ENCODE measurements at places on chromosomes 6 and 20.

GRCh38 chr6:87851674-87852299 is 149.8 kb upstream of the AKIRIN2 start:
- DNase-seq, result no peak

DNA sequence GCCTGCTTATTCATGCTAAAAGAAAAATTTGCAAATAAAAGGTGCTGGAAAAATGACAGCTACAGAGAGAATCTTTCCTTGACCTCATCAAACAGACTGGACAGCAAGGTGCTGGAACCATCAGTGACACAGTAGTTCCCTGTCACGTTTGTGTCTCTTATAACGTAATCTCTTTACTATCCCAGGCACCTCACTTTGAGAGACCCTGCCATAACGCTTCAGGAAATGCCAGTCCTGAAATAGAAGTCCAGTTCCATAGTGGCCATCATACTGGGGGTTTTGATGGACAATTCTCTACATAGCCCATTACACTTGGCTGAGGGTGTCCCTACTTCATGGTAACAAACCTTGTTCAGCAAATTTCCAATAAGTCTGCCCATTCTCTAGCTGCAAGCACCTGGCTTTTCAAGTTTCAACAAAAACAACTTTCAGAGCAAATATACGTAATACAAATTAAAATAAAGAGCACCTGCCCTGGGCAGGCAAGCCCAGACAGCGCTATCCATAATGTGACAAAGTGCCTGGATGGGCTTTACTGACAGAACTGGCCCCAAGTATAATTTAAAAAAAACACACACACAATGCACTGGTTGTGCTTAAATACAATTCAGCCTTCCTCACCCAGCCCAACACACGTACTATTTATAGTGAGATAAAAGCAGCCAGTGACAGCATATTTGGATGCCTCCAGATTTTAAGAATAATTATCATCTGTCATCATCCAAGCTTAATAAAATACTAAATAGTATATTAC is 38.7 kb downstream of the CNKSR3 start:
- no peak for DNase-seq

GRCh38 chr20:19433371-19434350 is 221.2 kb downstream of the SLC24A3 start:
- DNase-seq, result no peak

- DNase-seq, result no peak
These were observed 10.6 kb downstream of the TAF11 start for GRCh38 chr6:34877259-34877658.

DNA sequence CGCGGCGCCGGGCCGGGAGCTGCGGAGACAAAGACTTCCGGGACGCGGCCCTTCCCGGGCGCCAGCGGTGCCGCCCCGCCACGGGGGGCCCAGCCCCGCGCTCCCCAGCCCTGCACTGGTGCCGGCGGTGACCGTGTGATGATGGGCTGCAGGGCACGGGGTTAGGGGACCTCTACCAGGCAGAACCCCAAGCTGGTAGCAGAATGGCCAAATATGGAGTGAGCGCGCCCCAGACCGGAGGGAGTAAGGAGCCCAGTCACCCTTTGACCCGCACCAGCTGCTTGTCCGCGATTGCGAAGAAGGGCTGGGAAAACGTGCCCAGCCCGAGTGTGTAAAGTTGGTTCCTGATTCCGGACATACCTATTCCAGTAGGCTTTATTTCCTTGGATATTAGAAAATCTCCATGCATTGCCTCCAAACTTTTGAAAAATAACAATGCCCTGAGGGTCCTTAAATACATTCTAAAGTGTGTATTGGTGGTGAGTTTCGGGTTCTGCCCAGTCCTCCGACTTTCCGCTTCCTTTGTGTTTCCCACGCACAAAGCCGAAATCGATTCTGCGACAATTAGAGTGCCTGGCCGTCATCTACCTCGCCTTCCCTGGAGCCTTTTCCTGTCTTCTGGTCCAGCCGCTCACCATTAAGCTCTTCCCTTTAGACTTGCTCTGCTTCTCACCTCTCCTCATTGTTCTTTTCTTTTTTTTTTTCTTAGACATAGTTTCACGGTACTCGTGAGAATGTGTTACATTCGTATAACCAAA is 1.1 kb downstream of the ABRACL start:
- no peak for DNase-seq

DNA sequence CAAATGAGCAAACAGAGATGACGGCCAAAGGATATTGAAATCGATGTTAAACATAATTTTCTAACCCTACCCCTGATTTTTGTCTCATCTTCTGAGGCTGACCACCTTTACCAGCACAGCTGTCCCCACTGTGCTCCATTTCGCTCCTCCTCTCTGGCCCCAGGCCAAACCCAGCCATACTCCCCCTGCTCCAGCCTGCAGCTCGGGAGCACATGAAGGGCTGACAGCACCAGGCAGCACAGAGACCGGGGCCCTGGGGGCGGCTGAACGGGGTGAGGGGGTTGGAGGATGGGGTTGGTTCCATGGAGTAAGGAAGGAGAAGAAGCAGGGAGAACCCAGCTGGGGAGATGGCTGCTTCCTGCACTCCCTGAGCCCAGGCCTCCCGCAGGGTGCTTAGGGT is 3.2 kb upstream of the NCR2 start:
- no peak for DNase-seq

DNA sequence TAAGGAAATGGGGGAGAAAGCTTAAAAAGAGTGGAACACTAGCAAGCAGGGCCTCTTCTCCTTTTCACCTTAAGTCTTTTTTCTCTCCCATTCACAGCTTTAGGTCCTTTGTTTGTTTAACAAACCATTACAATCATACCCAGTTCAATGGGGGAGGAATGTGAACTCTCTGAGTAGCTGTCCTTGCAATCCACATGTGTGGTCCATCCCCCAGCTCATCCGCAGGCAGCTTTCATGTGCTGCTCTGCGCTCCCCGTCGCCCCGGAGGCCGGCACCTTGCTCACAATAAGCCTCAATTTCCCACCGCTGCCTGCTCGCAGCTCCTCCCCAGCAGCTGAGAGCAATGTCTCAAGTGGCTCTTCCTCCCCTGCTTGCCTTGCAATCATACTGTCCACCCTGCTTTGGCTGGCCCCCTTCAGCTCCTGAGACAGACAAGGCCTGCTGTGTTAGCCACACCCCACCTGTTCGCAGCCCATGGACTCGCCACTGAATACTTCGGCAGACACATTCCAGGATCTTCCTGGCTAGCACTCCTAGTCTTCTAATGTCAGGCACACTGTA is 49.1 kb downstream of the PLAGL1 start:
- no peak for DNase-seq

- no peak for DNase-seq
These were observed 267.0 kb downstream of the TMEM242 start for GRCh38 chr6:157056275-157056674.

Measured in frontal cortex (tissue), 4 donors.